Right ventricle myocardium inferior (tissue), 1 donor: ENCODE measurements at places on chromosomes 5 and 9. TPM values are rescaled to one million over a fixed set of nuclear protein-coding genes. Genes with fewer than 3 reads are reported as not detected.

ANKRD33B gene
- 4.1 TPM for total RNA-seq

SV2C gene
- total RNA-seq, result 0.22 TPM

C7 gene
- total RNA-seq, result 346 TPM

BASP1 gene
- total RNA-seq, result 3.2 TPM

ZNG1F gene
- total RNA-seq, result 4.2 TPM

GRCh38 chr5:65043843-65044359, 275.2 kb downstream of the CWC27 start:
- no peak for DNase-seq
